ENCODE measurements at places on chromosomes 1 and 21.

GRCh38 chr1:92444351-92444750 is 42.4 kb downstream of the GFI1 start:
- DNase-seq, result peak; percentile 71

DNA sequence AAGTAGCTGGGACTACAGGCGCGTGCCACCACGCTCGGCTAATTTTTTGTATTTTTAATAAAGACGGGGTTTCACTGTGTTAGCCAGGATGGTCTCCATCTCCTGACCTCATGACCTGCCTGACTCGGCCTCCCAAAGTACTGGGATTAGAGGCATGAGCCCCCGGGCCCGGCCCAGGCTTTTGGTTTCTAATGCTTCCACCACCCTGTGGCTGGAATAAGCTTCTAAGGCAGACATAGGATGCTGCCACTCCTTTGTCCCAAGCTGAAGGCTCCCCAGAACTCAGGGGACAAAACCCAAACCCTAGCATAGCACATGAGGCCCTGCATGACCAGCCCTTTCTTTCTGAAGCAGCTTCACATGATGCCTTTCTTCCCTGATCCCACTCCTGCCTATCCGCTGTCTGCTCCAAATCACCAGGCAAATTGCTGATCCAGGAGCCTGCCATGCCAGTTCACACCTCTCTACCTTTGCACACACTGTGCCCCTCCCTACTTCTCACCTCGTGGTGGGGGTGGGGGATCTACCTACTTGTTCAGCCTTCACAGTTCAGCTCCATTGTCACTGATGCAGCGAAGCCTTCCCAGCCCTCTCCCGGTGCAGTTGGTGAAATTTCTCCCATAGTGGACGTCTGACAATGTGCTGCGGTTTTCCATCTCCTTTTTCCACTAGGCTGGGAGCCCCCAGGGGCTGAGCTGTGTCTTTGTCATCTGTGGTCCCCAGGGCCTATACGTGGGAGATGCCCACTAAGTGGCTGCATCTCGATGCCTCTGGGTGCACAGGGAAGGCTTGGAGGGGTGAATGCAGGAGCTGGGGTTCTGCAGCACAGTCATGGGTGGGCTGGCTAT is 6.9 kb downstream of the PTPRU start:
- peak; percentile 72 for DNase-seq

- peak; percentile 94 for DNase-seq
Measured at GRCh38 chr1:174159252-174160108, at the start of gene RABGAP1L. RABGAP1L (plus strand) TSS chr1:174159520.

DNA sequence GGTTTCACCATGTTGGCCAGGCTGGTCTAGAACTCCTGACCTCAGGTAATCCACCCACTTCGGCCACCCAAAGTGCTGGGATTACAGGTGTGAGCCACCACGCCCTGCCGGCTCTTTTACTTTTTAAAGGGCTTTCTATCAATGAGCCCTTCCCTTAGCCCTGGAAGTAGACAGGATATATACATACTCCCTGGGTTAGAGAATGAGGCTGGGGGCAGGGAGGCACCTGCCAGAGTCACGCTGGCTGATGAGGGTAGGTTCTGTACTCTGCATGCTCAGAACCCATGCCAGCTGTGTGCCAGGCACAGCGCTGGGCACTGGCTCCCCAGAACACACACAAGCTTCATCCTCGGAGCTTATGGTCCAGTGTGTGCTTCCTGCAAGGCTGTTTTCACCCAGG is 113.6 kb upstream of the IPO9 start:
- DNase-seq, result no peak

GRCh38 chr1:65170511-65171142 is 22.6 kb downstream of the AK4 start:
- DNase-seq, result no peak

DNA sequence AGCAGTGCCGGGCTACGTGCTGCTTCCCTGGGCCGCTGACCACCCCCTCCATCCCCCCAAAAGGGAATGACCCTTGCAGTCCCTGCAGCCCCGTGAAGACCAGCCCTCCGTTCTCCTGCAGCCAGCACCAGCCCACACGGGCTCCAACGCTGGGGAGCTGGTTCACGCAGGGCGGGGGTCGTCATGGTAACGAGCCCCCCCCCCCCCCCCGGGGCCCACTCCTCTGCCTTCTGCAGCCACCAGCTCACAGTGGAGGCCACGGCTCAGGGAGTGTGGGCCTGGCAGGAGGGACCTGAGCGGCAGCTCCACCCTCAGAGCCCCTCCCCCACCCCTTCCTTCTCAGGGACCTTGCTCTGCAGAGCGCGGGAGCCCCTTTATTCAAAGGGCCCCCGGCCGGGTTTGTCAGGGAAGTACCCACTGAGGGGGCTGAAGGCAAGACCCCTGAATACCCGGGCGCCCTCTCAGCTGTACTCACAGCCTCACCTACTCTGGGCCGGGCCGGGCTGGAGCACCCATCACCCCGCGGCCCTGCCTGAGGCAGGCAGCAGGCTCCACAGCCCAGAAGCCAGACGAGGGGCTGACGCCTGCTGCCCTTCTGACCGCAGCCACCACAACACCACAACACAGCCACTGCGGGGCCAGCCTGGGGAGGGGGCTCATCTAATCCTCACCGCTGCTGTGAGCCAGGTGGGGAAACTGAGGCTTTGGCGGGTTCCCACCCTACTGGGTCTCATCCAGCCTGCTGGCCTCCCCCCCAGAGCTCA is 12.6 kb downstream of the MEGF6 start:
- no peak for DNase-seq

DNA sequence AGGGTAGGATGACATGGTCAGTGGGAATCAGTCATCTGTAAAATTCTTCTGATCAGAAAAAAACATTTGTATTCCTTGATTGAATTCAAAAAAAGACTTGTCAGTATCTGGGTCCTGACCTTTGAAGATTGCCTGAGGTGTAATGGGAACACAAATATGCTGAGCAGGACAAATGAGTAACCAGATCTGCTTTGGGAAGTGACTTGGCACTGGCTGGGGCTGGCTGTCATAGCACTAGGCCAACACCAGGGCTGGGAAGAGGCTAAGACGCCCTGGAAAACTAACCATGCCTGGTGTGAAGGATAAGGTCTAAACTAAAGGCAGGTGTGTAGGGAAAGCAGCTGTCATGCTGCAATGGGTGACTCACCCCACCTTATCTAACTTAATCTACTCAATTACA is 452.9 kb upstream of the BEND5 start:
- no peak for DNase-seq

- DNase-seq, result peak; percentile 97
Measured at GRCh38 chr1:2451741-2452140, 24.3 kb upstream of the PLCH2 start.

- no peak for DNase-seq
Measured at GRCh38 chr1:205241366-205242030, 13.8 kb downstream of the TMCC2 start.

GRCh38 chr1:229344937-229345684 is 2.3 kb upstream of the CCSAP start:
- DNase-seq, result no peak

DNA sequence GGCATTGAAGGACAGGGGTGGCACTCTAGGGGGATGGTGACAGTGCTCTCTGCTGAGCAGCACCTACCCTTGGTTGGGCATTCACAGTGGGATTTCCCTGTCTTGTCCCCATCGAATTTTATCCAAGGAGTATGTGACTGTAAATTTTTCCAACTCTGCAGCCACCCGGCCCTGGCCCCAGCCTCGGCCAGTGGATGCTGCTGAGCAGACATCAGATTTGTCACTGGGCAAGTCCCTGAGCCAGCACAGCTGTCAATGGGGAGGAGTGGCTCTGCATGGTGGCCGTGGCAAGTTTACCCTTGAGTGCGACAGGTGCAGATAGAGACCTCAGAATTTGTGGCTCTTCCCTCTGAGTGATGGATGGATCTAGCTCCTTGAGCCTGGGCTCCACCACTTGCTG is 240.2 kb upstream of the CSF3R start:
- DNase-seq, result no peak

Data from ELR (cell line).